Airway epithelial cell (primary cell): ENCODE measurements at places on chromosomes 6 and 20. TPM values are rescaled to one million over a fixed set of nuclear protein-coding genes. Genes with fewer than 3 reads are reported as not detected.

HLA-F gene
- total RNA-seq, result 1.3 and 1.8 TPM in 2 replicates

MYBL2 gene
- 38.6 and 47.8 TPM in 2 replicates for total RNA-seq

PHACTR3 gene
- 8.6 and 13.6 TPM in 2 replicates for total RNA-seq

SCRT2 gene
- not detected in 2 replicates for total RNA-seq

LRRN4 gene
- total RNA-seq, result 0.14 TPM in 1 of 2 replicates, not detected in the other

FAM229B gene
- 4.1 and 17.0 TPM in 2 replicates for total RNA-seq

SRC gene
- 41.0 and 54.1 TPM in 2 replicates for total RNA-seq

C6orf118 gene
- not detected in 2 replicates for total RNA-seq

KPNA5 gene
- total RNA-seq, result 3.5 and 3.9 TPM in 2 replicates

LAMA2 gene
- 0.37 and 0.49 TPM in 2 replicates for total RNA-seq

TTBK1 gene
- not detected in 2 replicates for total RNA-seq

KIFC1 gene
- total RNA-seq, result 31.2 and 38.2 TPM in 2 replicates

GABRR1 gene
- not detected in 2 replicates for total RNA-seq

SRMS gene
- total RNA-seq, result 0.35 TPM in 1 of 2 replicates, not detected in the other

COL9A1 gene
- not detected in 2 replicates for total RNA-seq

SLC4A11 gene
- 7.9 and 13.0 TPM in 2 replicates for total RNA-seq

GCNT2 gene
- 4.7 and 5.8 TPM in 2 replicates for total RNA-seq

PLCB4 gene
- 3.0 and 4.4 TPM in 2 replicates for total RNA-seq

PTPRT gene
- not detected in 2 replicates for total RNA-seq

CTCFL gene
- total RNA-seq, result not detected in 2 replicates

BMP2 gene
- 2.5 and 3.7 TPM in 2 replicates for total RNA-seq

SNAI1 gene
- not detected in 2 replicates for total RNA-seq

LY6G6C gene
- total RNA-seq, result 1.5 and 3.7 TPM in 2 replicates

RSPH3 gene
- total RNA-seq, result 4.2 and 4.8 TPM in 2 replicates

C6orf132 gene
- 36.0 and 50.2 TPM in 2 replicates for total RNA-seq

STMND1 gene
- total RNA-seq, result not detected in 2 replicates

LPA gene
- total RNA-seq, result not detected in 2 replicates

HLA-DOA gene
- total RNA-seq, result 0.07 TPM in 1 of 2 replicates, not detected in the other

HLA-DRB1 gene
- 0.14 TPM in 1 of 2 replicates, not detected in the other for total RNA-seq

TMEM14C gene
- total RNA-seq, result 124 and 147 TPM in 2 replicates

BEND6 gene
- total RNA-seq, result 0.23 and 0.28 TPM in 2 replicates

GPX5 gene
- total RNA-seq, result not detected in 2 replicates
